ENCODE measurements at places on chromosomes 12 and 14. TPM values are rescaled to one million over a fixed set of nuclear protein-coding genes. Genes with fewer than 3 reads are reported as not detected.

GRCh38 chr14:92702441-92702918, 45.9 kb downstream of the LGMN start:
- no peak for DNase-seq

DNA sequence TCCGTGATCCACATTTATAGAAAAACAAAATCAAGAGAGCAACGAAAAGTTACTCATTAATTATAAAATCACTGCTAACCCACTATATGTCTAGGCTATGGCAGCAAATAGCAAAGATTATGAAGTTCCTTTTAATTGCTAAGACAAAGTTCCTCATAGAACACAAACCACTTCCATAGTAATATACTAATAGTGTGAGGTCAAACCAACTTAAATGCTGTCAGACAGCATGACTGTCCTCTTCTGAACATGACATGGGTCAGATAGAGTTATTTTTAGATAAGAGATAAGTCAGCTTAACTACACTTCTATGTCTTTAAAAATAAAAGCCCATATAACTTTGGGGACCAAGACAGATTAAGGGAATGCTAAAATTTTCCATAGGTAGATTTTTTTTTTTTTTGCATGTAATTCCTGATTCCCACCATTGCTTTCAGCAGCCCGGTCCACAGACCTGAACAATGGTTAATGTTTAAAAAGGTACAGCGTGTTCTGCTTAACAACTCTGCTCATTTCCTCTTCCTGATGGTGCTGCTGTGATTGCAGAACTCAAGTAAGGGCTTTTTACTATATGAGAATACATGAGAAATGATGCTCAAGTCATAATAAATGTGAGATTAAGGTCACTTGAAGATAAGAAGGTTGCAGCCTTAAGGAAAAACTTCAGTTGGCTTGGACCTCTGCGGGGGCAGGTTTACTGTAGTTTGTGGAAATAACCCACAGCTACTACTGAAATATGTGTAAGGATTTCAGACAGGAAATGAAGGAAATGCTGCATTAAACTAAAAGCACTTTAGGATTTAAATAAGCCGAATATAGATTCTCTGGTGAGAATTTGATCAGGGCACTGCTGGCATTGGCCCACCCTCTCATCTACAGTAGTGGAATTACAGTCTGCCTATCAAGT, 37.7 kb upstream of the DUSP6 start:
- peak; percentile 89 for DNase-seq

The P2RX2 gene
- total RNA-seq = not detected

GRCh38 chr14:103527408-103528145, 1.4 kb upstream of the TRMT61A start:
- no peak for DNase-seq

The CPNE6 gene
- not detected for total RNA-seq

The RTN1 gene
- total RNA-seq = 0.29 TPM

The GZMB gene
- not detected for total RNA-seq

- no peak for DNase-seq
Observed at GRCh38 chr12:93009533-93009932, 80.4 kb upstream of the EEA1 start.

GRCh38 chr12:75525263-75525662, 13.9 kb upstream of the KRR1 start:
- DNase-seq = no peak

DNA sequence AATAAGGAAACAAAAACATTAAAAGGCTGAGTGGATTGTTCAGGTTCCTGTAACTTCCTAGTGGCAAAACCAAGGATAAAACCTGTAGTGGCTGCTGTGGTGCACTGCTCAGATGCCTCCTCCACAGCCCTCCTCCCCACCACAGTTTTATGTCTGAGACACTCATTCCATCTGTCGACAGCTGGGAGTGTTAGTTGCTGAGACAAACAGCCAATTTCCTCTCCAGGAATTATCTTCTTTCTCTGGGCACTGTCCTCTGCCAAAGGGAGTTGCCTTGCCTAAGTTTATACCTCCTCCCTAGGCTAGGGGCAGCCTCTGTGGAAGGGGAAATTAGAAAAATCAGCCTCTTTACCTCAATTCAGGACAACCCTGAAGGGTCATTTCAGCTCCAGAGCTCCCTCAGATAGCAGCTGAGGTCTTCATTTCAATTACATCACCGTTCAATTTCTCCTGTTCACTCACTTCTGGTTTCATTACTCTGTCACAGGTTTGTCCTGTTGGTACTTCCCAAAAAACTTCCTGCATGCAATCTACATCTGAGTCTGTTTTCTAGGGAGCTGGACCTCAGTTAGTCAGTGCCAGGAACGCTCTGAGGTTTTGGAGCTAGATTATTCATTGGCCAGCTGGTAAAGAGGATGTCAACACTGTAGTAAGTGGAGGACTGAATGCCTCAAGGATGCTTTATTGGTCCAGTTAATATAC, 74.9 kb upstream of the ATP2B1 start:
- DNase-seq = peak; percentile 3

DNA sequence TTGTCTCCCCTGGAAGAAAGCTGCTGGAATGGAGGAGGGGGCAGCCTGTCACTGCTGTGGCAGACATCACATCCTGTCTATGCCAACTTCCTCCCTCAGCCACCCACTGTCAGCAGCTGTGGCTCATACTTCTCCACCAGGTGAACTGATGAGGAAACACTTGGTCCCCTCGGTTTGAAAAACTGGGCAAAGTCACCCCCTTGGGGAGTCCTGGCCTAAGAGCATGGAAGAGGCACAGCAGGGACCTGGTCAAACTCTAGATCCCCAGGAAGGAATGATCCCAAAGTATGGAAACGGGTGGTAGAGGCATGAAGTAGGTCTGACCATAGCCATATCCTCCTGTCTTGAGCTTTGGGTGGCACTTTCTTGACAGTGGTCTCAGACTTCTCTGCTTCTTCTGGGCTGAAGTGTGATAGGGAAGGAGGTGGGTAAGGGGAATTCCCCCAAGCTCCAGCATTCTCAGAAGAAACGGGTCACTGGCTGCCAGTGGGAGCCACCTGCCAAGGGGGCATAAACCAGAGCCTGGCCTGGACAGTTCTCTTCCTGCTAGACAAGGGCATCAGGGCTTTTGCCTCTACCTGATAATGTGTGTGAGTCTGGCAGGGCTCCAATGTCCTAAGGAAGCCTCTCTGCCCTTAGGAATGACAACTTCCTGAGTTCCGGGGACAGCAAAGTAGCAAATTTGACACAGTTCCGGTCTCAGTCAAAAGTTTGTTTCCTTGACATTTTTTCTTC, 36.0 kb downstream of the FMNL3 start:
- DNase-seq = peak; percentile 39

GRCh38 chr14:105974902-105975301, 448.5 kb downstream of the TMEM121 start:
- no peak for DNase-seq

The MGAT4C gene
- not detected for total RNA-seq

The NKX2-1 gene
- total RNA-seq = not detected

The DEGS2 gene
- not detected for total RNA-seq

The PZP gene
- total RNA-seq = 0.88 TPM

The KRT5 gene
- 0.86 TPM for total RNA-seq

- DNase-seq = peak; percentile 40
Observed at GRCh38 chr12:65123435-65124063, 2.4 kb upstream of the WIF1 start.

- no peak for DNase-seq
Observed at GRCh38 chr14:63480599-63480998, 62.6 kb downstream of the PPP2R5E start.

The OGFOD2 gene
- total RNA-seq = 24.1 TPM

Data from endothelial cell of umbilical vein (primary cell).